T-cell (primary cell): ENCODE measurements at places on chromosomes 6 and 20. TPM values are rescaled to one million over a fixed set of nuclear protein-coding genes. Genes with fewer than 3 reads are reported as not detected.

HLA-DMA gene
- 22.3 TPM for total RNA-seq

PKIB gene
- total RNA-seq: 2.0 TPM

OPRL1 gene
- 1.1 TPM for total RNA-seq

CST9L gene
- total RNA-seq: not detected

ZNF311 gene
- total RNA-seq: 0.30 TPM

TMC2 gene
- not detected for total RNA-seq

ZNF322 gene
- total RNA-seq: 2.9 TPM

MACROD2 gene
- total RNA-seq: 0.23 TPM
